ENCODE measurements at places on chromosomes 6 and 20.

DNA sequence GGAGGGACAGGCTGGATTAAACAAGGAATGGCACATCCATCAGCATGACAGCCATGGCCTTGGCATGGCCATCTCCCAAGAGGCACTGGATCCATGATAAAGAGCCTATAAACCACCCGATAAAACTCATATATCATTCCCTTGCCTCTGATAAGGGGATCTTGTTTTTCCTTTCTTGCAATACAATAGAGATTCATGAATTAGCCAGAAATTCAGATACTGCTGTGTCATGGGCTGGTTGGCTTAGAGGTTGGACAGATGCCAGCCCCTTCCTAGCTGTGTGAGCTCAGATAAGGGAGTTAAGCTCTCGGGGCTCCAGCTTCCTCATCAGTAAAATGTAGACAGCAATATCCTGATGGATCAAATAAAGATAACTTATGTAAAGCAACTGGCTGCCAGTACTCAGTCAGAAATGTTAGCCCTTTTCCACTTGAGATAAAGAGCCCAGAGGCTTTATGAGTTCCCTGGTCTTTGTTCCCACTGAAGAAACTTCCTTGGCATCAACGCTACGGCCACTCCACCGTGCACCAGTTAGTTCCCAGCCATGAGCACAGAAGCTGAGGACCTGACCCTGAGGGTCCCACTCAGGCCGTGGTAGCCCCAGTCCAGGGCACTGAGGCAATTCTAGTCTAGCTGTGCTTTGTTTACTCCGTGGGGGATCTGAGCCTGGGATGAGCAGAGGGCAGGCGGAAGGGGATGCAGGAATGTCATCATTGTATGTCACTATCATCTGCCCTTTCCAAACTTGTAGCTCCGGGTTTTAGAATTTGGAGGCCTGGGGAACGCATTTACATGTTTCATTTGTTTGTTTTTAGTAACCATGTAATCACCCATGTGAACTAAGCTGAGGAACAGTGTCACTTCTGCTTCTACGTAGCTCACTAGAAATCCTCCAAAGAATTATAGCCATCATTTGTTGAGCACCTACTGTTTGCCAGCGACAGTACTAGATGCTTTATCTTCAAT lies 67.2 kb upstream of the TBC1D7 start:
- peak; percentile 59 for DNase-seq

GRCh38 chr20:19283490-19284025 lies 71.1 kb downstream of the SLC24A3 start:
- DNase-seq: no peak

DNA sequence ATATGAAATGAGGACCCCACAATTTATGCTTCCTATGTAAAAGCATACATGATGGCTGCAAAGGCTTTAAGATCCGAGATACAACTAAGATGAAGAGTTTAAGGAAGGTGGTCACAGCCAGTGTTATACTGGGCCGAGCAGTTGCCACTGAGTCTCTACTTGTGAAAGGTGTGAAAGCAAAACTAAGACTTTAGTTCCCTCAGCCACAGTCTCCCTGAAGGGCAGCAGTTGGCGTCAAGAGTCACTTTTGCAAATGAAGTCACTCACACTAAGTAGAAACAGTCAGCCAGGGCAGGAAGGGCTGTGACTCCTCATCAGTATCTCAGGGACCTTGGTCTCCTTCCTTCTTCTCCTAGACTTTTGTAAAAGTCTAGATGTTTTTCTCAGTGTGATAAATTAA lies 191.6 kb upstream of the MCHR2 start:
- DNase-seq: no peak

DNA sequence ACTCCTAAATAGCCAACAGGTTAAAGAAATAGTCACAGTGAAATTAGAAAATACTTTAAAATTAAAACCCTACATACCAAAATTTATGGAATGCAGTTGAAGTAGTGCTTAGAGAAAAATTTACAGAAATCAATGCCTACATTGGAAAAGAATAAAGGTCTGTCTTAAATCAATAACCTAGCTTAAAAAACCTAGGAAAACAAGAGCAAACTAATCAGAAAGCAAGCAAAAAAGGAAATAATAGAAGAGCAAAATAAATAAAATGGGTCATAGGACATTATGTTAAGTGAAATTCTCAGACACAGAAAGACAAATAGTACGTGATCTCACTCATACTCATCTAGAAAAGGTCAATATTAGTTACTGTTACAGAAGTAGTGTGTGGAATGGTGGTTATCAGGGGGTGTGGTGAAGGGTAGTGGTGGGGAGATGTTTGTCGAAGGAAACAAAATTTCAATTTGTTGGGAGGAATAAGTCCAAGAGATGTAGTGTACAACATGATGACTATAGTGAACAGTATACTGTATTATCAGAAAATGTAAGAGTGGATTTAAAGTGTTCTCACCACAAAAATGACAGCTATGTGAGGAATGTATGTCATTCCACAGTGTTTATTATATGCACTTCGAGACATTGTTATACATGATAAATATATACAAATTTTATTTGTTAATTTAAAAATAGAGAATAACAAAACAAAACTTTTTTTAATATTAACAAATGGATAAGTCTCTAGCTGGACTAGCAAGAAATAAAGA lies 423.6 kb downstream of the CDH26 start:
- no peak for DNase-seq

DNA sequence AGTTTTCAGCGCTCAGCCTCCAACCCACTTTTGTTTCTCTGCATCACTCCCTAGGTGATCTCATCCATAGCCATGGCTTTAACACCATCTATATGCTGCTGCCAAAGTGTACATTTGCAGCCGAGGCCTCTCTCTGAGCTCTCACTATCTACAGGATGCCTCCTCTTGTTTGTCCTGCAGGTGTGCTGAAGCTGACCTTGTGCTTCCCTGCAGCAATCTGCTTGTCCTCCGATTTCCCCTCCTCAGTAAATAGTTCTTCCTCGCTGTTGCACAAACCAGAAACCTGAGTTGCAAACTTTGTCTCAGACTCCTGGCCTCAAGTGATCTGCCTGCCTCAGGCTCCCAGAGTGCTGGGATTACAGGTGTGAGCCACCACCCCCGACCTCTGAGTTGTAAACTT lies 3.7 kb upstream of the TXNDC5 start:
- DNase-seq: no peak

GRCh38 chr20:19628570-19629134 lies 129.4 kb upstream of the RIN2 start:
- peak; percentile 24 for DNase-seq

DNA sequence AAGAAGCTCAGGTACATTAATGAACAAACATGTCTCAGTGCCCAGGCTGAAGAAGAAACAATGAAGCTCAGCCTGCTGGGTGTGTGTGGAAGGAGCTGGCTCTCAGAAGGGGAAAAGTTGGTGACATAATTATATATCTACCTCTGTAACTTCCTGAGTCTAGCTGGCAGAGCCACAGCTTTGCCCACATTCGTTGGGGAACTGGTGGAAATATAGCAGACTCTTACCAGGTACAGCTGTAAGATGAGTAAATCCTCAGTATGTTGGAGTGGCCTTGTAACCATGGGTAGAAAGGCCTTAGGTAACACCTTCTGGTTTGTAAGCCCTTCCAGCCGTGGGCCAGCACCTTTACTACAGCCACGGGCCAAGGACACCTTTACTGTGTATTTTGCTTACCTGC lies 29.9 kb upstream of the PNRC1 start:
- no peak for DNase-seq

- DNase-seq: no peak
These were observed 66.2 kb downstream of the PRR18 start for GRCh38 chr6:166241974-166242373.

- peak; percentile 94 for DNase-seq
These were observed 806.3 kb upstream of the GJE1 start for GRCh38 chr6:141326426-141326825.

- no peak for DNase-seq
These were observed 423.4 kb downstream of the CD83 start for GRCh38 chr6:14540810-14541540.

GRCh38 chr20:49136817-49137571 lies 51.1 kb downstream of the STAU1 start:
- no peak for DNase-seq

DNA sequence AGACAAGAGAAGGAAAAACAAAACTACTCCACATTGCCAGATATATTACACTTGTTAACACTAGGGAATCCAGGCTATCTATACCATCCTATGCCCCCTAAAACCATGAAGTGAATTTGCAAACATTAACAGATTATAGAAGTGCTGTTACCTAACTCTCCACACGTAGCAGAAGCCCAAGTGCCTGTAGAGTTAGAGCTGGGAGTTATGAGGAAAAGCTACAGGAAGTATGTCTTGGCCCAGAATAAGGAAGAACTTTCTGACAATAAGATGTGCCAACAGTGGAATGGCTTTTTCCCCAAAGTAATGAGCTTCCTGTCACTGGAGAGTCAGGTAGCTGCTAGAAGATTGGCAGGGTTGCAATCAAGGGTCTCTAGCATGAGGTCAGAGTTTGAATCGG lies 32.5 kb downstream of the ADGRG6 start:
- no peak for DNase-seq

GRCh38 chr20:22746957-22747356 lies 162.6 kb upstream of the FOXA2 start:
- DNase-seq: no peak

DNA sequence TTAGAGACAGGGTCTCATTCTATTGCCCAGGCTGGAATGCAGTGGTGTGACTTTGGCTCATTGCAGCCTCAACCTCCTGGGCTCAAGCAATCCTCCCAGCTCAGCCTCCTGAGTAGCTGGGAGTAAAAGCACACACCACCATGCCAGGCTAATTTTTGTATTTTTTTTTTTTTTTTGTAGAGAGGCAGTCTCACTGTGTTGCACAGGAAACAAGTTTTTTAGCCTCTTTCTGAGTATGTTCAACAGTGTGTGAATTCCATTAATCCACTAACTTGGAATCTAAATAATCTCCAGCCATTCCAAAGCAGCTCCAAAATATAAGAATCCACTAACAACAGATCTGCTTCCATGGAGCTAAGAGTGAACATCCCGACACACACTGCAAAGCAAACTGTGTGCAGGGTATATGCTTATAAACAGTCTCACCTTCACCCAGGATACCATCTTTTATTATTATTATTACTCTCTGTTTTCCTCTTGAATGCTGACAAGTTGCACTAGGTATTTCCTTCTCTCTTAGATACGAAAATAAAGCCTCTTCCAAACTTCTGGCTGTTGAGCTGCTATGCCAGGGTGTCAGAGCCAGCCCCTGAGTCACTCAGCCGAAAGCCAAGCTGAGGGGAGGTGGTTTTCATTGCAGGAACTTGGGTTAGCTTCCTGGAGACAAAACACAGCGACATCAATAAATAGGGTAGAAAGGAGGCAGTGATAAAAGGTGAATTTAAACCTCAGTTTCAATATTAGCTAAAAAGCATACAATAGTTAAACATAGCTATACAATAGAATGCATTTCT lies 264.9 kb downstream of the HIVEP2 start:
- DNase-seq: no peak

DNA sequence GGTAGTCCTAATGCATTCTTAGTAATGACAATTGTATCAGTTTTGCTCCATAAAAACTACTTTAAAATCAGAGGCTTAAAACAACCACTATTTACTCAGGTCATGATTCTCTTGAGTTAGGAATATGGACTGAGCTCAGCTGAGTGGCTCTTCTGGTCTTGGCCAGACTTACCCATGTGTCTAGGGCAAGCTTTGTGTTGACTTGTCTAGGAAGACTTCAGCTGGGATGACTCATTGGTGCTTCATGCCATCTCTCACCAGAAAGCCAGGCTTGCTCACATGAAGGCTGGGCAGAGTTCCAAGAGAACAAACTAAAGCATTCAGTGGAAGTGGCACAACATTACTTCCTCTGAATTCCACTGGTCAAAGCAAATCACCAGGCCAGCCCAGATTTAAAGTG lies 155.3 kb downstream of the DHX35 start:
- no peak for DNase-seq

DNA sequence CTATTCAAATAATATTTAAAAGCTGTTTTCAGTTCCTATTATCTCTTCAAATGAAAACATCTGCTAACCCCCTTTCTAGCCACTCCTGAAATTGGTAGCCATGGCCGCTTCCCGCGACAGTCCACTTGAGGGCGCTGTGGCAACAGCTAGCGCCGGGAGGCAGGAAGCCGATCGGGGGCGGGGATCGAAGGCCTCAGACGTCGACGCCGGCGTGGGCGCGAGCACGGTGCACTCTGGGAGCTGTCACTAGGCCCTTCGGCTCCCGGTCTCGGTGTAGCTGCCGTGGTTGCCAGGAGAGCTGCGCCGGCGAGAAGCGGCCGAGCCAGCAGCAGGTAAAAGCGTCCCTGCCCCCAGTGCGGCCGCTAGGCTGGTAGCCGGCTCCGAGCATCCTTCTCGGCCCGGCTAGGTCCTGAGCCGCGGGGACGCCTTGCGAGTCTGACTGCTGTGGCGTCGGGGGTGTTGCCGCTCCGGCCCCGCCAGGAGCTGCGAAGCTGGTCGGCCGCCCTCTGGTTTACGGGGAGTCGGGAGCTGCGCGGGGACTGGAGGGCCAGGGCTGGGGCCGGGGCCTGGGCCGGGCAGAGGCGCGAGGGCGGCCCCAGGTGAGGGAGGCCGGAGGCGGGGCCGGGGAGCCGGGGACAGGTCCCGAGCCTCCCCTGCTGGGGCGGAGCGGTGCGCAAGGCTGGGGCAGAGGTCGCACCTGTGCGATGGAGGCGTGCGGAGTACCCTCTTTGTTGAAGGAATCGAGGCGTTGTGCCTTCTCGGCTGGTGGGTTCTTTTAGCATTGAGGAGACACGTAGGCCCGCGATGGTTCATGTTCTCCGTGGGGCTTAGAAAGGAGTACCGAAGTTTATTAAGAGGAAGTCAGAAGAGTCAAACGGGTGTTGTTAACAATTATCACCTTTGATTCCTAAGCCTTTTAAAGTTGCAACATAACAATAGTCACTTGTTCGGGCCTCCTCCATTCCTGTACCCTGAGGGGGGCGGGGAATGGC lies at the start of gene DOP1A:
Gene DOP1A (plus strand): TSS at position 224 of the 992 bp plus-strand sequence. CDS start 29,307 bp downstream, outside the sequence.
- peak; percentile 81 for DNase-seq

DNA sequence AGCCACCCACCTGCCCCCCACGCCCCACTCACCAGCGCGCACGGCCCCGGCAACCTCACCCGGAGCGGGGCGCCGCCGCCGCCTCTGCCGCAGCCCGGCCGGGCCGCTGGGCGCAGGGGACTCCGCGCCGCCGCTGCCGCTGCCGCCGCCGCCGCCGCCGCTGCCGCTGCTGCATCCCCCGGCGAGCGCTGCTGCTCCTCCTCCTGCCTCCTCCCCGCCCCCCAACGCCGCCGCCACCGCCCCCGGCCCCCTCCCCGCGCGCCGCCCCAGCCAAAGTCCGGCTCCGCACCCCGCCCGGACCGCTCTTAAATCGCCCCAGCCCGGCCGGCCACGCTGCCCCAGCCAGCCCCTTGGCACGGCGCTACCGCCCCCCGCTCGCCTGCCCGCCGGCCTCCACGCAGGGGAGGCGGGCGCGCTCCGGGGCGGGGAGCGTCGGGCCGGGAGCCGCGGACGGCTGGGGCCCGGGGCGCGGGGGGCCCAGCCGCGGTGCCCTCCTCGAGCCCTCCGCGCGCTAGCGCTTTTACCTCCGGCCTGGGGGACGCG lies at the start of gene SULF2:
Gene SULF2 (minus strand): TSS at position 171 of the 543 bp plus-strand sequence. CDS start 28,118 bp downstream, outside the sequence.
- DNase-seq: no peak

GRCh38 chr6:105608711-105609374 lies 206.0 kb upstream of the PREP start:
- DNase-seq: peak; percentile 93

GRCh38 chr6:15399641-15400470 lies 154.0 kb downstream of the JARID2 start:
- DNase-seq: peak; percentile 48
